Psoas muscle (tissue), 8 donors: ENCODE measurements at places on chromosomes 6 and 20.

DNA sequence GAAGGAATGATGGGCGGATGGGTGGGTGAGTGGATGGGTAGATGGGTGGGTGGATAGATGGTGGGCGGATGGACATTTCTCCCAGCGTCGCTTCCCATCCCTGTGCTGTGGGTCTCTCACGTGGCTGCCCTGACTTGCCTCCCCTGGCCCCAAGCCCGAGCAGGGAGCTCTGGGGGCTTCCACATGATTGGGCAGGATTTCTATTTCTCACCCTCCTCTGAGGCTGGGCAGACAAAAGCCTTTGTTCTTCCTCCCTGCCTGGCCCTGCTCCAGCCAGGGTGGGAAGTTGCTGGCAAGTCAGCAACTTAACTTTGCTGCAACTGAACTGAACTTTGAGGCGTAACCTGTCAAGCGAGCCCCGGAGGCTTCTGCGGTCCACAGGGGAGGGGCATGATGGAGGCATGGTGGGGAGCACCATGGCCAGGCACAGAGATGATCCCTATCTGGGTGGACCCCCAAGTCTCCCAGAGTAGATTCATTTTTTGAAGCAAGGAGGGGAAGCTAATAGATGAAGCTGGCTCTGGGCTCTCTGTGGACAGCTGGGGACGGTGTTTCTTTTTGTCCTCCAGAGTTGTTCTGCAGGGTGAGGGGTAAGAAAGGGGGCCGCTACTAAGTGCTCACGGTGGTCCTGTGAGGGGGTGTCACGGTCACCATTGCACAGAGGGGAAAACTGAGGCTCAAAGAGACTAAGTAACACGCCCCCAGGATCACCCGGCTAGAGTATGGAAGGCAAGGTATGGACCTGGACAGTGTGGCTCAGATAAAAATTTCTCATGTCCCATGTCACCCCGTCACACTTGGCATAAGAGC is 140.1 kb downstream of the CEBPB start:
- no peak for DNase-seq

GRCh38 chr6:149313070-149313469 is 4.4 kb upstream of the TAB2 start:
- no peak for DNase-seq

- no peak for DNase-seq
Measured at GRCh38 chr20:32539817-32540675, 45.1 kb downstream of the NOL4L start.

- DNase-seq = no peak
Measured at GRCh38 chr20:24863356-24863755, 85.7 kb upstream of the CST7 start.

GRCh38 chr6:7691021-7691420 is 34.9 kb upstream of the BMP6 start:
- DNase-seq = no peak

DNA sequence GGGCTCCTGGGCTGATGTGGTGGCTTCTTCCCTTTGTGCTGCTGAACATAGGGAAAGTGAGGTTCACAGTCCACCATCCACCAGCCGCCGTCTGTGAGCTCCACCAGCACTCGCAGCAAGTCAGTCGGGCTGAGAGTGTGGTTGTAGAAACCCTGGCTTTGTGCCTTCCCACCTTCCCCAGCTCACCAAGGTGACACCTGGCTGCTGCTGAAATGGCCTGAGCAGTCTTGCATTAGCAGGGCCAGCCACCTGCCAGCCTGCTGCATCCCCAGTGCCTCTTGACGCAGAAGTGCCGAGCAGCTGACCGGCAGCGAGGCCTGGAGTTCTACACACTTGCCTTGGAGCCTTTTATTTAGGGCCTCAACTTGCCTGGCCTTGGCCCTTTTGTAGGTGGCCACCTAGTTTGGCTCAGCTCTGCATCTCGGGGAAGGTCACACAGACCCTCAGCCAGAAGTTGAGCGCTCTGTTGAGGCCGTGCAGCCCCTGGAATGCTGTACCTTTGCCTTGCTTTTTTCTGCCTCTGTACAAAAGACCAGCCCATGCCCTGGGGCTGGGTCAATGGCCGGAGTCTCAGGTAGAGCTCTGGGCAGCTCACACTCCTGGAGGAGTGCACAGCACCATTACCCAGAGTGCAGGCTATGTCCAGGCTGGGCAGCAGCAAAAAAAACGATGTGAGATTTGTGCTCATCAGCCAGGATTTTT is 76.5 kb downstream of the PTPN1 start:
- DNase-seq = no peak
